ENCODE measurements at places on chromosomes 3 and 15. TPM values are rescaled to one million over a fixed set of nuclear protein-coding genes. Genes with fewer than 3 reads are reported as not detected.

- no peak for DNase-seq
These were observed 86.4 kb downstream of the FLNB start for GRCh38 chr3:58094657-58095056.

GRCh38 chr15:95086531-95087252 is 855.3 kb downstream of the MCTP2 start:
- no peak for DNase-seq

DNA sequence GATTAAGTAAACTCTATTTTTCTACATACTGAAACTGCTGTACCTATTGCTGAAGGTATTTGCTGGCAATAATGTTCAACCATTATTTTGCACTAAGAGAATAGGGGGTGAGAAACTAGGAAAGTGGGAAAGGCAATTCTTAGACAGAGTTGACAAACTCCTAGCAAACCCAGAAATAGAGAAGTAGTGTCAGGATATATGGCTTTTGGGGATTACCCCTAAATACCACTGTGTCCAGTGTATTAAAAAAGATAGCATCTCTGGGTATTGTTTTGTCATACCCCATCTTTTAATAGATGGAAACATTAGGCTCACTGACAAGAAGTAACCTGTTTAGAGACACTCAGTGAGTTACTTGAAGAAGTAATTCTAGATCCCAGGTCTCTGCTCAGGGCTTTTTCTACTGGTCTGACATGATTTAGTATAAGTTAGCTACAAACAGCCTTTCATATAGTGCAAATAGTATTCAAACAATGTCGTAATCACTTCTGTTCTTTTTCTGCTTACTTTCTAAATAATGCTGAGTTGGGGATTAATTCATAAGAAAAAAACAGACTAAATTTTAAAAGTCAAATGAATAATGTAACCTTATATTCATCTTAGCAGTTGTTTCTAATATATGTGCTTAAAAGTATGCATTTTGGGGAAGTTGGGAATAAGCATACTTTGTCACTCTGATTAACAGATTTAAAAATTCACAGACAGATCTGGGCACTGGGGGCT is 107.2 kb downstream of the IL1RAP start:
- DNase-seq, result no peak

DNA sequence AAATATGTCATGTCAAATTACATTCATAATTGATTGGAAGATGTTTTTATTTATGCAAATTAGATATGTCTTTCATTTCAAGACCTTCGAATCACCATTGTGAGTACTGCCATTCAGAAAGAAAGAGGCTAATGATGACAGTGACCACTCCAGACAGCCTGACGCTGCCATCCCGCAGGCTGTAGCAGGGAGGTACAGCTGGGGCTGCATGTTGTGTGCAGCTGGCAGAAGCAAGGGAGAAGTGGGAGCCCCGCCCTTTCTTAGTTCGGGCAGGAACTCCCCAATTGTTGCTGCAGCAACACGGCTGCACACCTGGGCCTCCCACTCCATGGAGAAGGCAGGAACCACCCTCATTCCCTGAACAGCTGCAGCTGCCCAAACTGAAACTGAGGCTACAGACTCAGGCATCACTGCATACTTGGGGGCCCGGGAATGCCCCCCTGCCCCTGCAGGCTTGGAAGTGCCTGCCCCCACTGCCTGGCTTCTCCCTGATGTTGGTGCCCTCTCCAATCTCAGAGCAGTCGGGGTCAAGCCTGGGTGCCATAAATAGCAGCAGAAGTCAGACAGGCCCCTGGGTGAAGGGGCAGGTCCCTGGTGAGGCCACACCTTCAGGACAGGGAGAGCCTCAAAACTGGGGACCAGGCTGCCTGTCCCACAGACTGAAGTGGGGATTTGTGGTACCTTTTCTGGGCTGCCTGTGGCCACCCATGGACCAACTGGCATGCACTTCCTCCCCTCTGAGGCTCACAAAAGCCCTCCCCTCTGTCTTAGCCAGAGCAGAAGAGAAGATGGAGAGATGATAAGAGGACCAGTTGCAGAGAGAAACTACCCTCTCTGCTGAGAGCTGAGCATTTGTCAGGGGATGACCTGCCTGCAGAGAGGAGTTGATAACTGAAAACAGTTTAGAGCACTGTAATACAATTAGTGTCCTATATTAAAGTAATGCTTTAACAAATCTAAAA is 964.6 kb downstream of the SI start:
- peak; percentile 3 for DNase-seq

DNA sequence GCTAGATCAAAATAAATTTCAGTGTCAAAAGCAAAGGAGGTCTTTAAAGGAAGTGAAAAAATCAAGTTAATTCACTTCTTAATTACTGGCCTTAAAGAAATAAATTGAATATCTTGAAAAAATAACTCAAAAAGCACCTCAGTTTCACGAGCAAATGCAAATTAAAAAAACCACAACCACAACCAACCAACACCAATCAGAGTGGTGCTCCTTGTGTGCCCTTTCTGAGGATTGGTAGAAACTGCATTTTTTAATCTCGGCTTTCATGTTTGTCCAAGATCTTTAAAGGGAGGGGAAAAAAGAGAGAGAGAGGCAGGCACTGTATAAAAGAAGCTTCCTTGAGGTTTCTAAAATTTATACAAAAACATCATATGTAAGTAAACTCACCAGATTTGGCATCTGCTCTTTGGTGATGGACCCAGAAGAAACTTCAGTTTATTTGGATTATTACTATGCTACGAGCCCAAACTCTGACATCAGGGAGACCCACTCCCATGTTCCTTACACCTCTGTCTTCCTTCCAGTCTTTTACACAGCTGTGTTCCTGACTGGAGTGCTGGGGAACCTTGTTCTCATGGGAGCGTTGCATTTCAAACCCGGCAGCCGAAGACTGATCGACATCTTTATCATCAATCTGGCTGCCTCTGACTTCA is at the start of gene GPR15:
Gene GPR15 (plus strand): TSS at position 357 of the 653 bp plus-strand sequence. CDS start 56 bp downstream, at position 413.
- DNase-seq, result no peak

GRCh38 chr3:183159333-183159732 is 3.2 kb downstream of the LAMP3 start:
- no peak for DNase-seq

GRCh38 chr15:100721758-100722550 is 119.6 kb downstream of the ASB7 start:
- DNase-seq, result peak; percentile 2

GRCh38 chr3:108897883-108898282 is 55.8 kb downstream of the GUCA1C start:
- DNase-seq, result no peak

GRCh38 chr3:122508135-122508914 is 6.4 kb downstream of the KPNA1 start:
- no peak for DNase-seq

- peak; percentile 53 for DNase-seq
These were observed 733 bp downstream of the RNF111 start for GRCh38 chr15:58988006-58988785.

DNA sequence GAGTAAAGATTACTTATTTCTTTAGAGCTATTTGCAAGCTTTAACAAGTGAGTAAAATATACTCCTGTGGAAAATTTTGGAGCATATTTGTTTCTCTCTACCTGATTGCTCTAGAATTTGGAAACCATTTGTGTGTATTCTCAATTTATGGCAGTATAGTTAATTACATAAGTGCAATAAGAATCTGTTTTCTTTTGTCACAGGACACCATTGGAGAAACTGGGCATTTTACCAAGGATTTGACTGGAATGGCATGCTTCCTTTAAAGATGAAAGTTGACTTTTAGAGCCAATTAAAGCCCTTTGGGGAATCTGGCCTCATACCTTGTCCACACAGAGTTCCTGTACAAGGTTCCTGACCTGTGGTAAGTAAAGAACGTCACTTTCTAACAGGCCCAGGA is 38.4 kb downstream of the PAQR5 start:
- DNase-seq, result no peak

GRCh38 chr15:79849789-79850188 is 47.0 kb downstream of the MTHFS start:
- no peak for DNase-seq

- DNase-seq, result no peak
These were observed 22.7 kb downstream of the IRAK2 start for GRCh38 chr3:10187290-10187876.

- no peak for DNase-seq
These were observed 308.1 kb upstream of the COL8A1 start for GRCh38 chr3:99330281-99330680.

DNA sequence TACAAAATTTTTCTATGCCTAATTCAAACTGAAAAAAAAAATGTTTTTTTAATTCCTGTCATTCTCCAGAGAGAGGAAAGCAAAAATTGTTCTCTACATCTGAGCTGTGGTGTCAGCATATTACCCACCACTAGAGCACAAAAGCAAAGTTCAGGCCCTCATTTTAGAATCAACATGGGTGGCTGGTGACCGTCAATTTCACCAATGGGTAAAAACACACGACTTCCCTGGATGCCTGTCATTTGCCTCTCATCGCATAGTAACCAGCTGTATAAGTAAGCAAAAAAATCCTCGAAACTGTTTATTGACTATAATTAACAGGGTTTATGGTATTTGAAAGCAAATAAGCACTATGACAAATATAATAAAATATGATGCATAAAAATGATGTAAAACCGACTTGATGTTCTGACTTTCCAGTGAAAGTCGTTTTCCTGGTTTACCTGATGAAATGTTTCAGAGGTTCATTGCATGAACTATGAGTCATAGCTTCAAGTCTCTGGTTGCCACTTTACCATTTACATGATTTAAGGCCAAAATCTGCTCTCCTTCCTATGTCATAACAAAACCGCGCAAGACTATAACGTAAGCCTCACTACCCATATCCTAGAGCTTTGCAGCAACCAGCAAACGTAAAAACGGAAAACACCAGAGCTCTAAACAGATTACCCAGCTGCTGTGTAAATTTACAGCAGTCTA is 60.5 kb downstream of the THBS1 start:
- DNase-seq, result no peak

DNA sequence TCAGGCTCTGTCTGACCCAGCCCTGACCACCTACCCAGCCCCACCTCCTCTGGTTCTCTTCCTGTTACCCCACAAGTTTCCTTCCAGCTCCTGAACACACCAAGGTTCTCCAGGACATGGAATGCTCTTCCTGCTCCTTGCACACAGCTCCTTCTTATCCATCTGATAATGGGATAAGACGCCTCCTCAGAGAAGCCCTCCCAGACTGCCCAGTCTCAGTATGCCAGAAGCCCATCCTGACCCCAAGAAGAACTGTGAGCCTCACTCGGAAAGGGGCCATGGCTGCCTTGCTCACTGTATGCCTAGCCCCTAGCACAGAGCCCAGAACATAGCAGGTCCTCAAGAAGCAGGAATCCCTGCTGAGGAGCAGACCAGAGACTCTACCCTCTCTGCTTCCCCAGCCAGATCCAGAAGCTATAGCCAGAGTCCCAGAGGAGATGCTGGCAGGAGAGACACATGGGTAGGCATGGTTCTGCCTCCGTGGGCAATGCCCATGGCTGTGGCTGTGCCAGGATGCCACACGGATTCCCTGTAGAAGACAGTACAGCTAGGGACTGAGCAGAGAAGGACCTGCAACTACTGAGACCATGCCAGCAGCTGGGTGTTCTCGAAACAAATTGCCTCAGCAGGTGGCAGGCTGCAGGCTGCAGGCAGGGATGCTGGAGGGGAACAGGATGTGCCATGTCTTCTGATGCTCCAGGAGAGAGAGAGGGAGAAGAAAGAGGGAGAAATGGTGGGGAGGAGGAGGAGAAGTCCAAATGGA is 74.0 kb upstream of the LINGO1 start:
- no peak for DNase-seq

- DNase-seq, result no peak
These were observed 55.2 kb downstream of the NPTN start for GRCh38 chr15:73578026-73578425.

Gene GP9
- not detected for polyA plus RNA-seq

Gene MYO5C
- polyA plus RNA-seq, result 0.51 TPM

Gene SUCNR1
- polyA plus RNA-seq, result not detected

Gene MESP1
- 0.81 TPM for polyA plus RNA-seq
